Stimulated activated CD4-positive, alpha-beta T cell treated with anti-CD3 and anti-CD28 coated beads, Interleukin-4, amount 100 ng/mL, for 24 hours (primary cell): ENCODE measurements at places on chromosomes 4 and X.

DNA sequence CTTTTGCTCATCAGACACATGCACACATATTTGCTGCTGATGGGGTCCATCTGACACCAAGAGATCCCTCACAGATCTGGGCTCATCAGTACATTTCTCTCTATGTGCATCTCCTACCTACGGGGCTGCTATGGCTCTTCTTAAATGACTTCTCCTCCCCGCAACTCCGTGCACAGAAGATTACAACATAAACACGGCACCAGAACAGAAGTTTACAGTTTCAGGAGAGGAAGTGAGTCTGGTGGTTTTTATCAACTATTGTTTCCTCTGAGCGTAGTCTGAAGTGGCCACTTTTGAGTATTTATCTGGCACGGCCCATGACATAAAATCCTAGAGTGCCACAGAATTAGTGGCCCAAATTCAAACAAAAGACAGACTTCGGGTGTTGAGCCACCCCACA lies 263.8 kb downstream of the PRDM5 start:
- DNase-seq, result no peak

DNA sequence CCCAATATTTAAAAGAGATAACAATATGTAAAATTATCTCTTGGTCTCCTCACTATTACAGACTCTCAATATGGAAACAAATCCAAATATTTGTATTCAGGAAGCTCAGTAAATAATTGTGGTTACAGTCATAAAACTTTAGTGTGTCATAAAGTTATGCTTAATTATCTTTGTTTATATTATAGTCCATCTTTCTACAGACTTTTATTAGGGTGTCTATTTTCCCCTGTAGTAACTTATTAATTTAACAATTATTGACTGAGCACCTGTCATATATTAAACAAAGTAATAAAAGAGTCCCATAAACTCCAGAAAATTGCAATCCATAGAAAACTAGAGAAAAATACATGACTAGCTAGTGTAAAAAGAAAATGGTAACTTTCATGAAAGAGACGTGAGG lies 61.6 kb upstream of the GPM6A start:
- no peak for DNase-seq

- peak; percentile 60 for DNase-seq
These were observed 164.9 kb downstream of the MAML3 start for GRCh38 chr4:139988863-139989765.

DNA sequence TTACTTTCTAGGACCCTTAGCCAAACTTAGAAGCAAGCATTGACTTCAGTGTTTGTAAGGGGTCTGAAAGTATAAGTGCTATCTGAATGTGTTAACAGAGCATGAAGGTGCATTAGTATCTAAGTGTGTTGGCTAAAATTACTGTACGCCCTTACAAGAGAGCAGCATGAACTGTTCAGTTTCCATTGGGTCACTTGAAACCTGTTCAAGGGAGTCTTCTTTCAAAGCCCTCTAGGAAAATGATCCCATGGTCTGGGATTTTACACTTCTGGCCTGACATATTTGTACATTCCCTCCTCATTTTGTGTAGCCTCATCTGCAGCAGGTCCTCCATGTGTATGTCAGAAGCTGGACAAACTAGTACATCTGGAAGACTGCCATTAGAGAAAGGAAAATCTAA lies 3.2 kb downstream of the PRDX4 start:
- no peak for DNase-seq

- no peak for DNase-seq
These were observed 37.5 kb upstream of the NEIL3 start for GRCh38 chr4:177271915-177272766.

DNA sequence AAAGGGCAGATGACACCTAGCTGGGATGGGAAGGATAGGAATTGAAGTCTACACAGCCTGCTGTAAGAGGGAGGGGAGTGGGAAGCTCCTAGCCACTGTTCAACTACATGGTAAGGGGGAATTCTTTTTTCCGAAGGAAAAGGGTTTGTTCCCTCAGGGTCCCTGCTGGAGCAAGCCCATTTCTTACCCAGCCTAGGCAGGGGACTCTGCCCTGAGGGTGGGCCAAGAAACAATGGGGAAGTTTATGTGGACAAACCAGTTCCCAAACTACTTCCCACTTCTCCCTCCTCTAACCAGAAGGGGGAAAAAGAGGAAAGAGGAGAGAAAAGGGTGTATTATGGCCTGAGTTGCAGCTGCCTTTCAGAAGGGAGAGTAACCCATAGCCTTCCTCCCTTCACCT lies 13.5 kb upstream of the VSIG4 start:
- no peak for DNase-seq

GRCh38 chr4:73936969-73937368 lies 44.9 kb downstream of the PF4 start:
- DNase-seq, result no peak

- no peak for DNase-seq
These were observed 328.4 kb downstream of the PAPSS1 start for GRCh38 chr4:107391630-107392028.

GRCh38 chrX:54063361-54063760 lies 19.1 kb upstream of the PHF8 start:
- no peak for DNase-seq

DNA sequence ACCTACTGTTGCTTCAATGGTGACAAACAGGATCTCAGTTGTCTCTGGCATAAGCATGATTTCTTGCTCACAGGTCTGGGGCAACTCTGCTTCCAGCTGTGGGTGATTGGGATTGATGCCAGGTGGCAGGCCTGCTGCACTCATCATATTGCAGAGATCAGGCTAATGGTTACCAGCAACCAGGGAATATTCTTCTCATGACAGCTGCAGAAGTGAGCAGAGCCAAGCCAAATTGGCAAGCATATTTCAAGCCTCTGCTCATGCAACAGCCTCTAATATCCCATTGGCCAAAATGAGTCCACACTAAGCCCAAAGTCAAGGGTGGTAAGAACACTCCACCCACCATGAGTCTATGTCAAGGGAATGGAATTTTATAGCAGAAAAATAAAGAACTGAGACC lies 26.7 kb upstream of the TBC1D19 start:
- no peak for DNase-seq

DNA sequence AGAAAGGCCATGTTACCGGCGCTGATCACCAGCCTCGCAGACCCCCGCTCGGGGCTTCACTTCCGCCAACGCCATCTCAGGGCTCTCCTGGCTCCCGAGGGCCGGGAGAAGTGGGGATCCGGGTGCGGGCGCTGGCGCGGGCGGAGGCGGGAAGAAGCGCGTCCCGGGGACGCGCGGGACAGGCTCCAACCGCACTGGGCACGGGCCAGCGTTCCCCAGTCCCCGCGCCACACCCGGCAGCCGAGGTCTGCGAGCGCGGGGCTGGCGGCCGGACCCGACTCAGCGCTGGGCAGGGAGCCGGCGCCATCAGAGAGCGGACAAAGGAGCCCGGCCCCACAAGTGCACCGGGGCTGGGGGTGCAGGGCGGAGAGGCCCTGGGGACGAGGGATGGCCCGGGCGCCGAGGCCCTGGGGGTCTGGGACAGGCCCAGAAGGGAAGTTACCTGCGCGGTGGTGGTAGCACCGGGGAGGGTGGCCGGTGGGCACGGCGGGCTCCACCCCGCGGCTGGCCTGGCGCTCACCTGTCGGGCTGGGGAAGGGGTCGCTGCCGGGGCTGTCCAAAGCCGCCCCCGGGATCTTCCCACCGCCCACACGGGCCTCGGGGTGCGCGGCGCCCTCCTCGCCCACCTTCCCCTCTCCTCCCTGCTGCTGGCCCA lies 449 bp downstream of the CTPS2 start:
- DNase-seq, result no peak

DNA sequence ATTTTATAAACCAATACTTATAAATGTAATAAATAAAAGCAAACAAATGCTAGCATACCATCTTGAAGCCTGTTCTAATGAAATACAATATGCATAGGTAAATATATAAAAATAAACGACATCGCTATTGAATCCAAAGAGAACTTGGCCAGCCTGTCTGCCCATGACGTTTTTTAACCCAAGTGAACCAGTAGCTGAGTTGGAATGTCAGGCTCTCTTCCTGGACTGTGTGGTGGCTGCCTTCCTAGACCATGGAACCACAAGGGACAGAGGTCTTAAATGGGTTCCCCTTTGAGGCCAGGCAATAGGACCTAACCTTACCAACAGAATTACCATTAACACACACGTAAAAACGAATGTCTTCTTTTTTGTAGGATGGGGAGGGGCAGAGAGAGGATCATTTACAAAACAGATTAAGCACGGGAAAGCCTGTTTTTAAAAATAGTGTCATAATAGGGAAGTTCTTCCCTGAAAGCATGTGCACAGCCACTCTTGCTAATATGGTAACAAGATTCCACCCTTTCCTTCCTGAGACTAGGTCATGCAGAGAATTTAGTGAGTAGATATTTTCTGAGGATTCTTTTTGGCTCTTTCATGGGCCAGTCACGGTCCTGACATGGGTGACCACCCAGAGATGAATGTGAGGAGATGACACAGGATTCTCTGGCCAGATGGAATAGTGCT lies 69.4 kb upstream of the ACSL1 start:
- no peak for DNase-seq

GRCh38 chr4:156972379-156973015 lies 898 bp upstream of the PDGFC start:
- no peak for DNase-seq

DNA sequence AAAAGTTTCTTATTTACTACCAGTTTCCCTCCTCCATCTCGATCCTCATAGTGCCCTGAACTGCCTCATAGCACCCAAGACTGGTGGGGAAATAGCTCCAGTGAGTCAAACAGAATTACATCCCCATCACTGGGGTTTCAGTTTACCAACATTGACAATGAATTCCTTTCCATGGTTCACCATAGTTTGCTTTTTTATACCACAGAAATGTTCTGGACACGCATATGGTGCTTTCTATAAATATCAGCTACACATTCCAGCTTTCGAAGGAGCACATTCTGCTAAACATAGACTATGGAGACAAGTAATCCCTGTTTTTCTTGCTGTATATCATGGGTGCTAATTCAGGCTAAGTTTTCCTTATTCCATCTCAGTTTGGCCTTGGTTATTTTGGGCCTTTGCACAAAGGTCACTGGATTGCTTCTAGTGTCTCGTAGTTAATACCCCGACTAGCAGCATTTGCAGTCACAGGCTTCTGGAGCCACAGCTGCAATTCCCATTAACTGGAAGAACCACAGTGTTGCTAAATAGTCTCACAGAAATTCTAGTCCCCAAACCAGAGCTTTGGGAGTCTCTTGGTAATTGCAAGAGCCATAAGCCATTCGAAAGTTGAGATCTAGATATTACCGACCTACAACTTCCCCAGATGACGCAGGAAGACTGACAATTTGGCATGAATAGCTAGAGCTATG lies 53.4 kb upstream of the TRPC3 start:
- no peak for DNase-seq

GRCh38 chrX:103376979-103377324 lies 614 bp downstream of the BEX3 start:
- DNase-seq, result no peak

- peak; percentile 38 for DNase-seq
These were observed 30.8 kb downstream of the NDNF start for GRCh38 chr4:121041307-121042090.
